ENCODE measurements at places on chromosomes 1 and 21.

DNA sequence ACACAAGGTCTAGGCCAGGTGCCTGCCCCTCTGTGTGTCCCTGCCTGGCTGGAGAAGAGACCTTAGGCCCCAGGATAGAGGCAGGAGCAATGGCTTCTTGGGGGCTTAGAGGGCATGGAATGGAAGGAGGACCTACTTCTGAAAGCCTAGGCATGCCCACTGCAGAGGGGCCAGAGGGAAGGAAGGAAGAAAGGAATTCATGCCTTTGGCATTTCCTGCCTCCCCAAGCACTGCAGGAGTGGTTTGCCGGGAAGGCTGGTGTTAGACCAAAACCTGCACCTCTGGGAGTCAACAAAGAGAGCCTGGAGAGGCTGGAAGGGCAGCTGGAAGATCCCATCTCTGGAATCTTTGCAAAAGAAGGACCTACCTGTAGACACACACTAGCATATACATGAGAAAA, 50.7 kb upstream of the KCNE2 start:
- DNase-seq: no peak

DNA sequence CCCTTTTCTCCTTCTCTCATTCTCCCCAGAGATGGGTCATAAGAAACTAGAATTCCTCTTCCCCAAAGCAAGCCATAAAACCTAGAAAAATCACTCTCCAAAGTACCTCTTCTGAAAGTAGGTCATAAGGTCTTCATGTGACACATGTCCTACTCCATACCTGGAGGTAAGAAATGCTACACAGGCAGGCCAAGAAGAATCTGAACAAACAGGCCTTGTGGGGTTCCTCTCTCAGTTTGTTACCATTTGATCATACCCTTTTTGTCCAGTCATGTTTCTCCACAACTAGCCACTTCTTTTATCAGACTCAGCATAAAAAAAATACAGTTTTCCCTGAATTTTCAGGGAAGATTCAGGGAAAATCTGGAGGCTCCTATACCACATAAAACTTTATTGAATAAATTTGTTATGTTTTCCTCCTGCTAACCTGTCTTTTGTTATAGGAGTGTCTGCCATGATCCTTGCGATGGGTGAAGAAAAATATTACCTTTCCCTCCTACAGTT, 134.4 kb upstream of the LMO4 start:
- DNase-seq: no peak

- DNase-seq: no peak
Observed at GRCh38 chr1:32960819-32961355, 3.7 kb downstream of the RNF19B start.

GRCh38 chr1:162689745-162690671, 57.7 kb downstream of the DDR2 start:
- no peak for DNase-seq

- no peak for DNase-seq
Observed at GRCh38 chr1:156376146-156376545, 7.1 kb downstream of the RHBG start.

DNA sequence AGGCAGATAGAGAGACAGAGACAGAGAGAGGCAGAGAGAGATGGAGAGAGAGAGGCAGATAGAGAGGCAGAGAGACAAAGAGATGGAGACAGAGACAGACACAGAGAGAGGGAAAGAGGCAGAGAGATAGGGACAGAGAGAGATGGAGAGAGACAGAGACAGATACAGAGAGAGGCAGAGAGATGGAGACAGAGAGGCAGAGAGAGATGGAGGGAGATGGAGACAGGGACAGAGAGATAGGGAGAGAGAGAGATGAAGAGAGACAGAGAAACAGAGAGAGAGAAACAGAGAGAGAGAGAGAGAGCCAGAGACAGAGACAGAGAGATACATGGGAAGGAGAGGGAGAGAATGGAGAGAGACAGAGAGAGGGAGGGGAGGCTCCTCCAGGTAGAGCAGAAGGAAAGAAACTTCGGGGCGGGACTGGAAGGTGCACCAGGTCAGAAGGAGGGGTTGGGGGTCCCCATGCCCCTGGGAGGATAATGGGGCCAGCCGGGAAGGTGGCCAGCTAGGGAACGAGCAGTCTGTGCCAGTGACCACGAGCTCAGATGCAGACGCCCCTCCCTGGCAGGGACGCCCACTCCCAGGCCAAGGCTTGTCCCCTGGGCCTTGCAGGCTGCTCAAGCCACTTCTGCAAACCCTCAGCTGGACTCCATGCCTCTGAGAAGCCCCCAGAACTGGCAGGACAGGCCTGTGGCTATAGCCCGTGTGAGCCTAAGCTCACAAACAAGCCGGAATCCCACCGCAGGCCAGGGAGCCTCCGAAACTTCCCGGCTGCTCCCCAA, 3.3 kb downstream of the FNDC10 start:
- no peak for DNase-seq

DNA sequence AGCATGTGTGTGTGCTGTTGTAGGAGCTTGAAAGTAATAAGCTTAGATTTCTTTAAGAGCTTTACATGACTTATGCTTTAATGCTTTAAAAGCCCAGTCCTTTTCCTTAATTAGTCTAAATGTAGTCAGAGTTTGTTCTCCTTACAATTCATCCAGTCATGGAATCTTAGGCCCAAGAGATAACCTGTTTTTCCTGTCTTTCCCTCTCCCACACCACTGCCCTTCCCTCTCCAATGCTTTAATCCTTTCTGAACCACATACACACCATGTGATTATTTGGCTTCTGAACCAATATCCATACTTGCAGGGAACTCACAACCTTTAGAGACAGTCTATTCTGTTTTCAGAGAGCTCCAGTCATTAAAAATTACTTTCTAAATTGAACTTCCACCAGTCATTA, 37.6 kb downstream of the ALG6 start:
- DNase-seq: no peak

- no peak for DNase-seq
Observed at GRCh38 chr1:18021242-18021641, 86.4 kb upstream of the IGSF21 start.

DNA sequence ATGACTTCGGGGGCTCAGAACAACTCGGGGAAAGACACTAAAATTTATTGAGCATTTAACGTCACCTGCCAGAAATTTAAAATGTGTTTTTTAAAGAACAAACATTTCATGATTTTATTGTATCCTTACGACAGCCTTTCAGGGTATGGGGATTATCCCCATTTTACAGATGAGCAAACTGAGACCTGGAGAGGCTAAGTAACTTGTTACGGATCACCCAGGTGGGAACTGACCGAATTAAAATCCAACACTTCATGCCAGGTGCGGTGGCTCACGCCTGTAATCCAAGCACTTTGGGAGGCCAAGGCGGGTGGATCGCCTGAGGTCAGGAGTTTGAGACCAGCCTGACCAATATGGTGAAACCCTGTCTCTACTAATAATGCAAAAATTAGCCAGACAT, 50.9 kb downstream of the DISC1 start:
- DNase-seq: no peak

GRCh38 chr1:220455559-220455958, 72.4 kb upstream of the MARK1 start:
- no peak for DNase-seq

- DNase-seq: no peak
Observed at GRCh38 chr1:170407138-170407537, 124.8 kb upstream of the GORAB start.

GRCh38 chr1:22959545-22960360, 12.9 kb downstream of the LACTBL1 start:
- no peak for DNase-seq

DNA sequence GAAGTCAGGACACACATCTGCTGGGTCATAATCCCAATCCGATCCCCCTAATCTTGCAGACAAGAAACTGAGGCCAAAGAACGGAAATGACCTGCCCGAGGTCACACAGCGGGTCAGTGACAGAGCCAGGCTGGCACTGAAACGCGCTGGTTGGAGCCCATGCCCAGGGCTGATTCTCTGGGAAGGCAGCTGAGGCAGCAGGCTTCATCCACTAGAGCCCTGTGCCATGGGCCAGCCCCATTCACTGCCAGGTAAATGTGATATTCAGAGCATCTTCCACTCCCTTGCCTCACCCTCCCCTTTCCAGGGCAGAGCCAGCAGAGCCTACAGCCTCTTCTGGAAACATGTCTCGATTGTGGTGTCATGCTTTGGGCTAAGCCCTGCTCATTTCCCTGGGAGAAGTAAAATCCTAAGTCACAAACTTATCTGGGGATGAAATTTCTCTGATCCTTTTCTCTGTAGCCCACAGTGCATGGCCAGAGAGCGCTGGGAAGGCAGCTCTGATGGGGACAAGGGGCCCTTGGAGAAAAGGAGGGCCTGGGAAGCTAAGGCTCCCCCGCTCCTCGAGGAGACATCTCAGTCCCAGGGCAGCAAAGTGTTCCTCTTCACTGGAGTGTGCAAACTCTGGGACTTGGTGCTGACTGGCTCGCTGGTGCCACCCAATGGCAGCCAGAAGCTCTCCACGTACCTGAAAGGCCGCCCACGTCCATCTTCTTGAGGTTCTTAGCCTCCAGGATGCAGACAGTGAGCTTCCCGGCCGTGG, 110.4 kb downstream of the SYT2 start:
- DNase-seq: peak; percentile 15

DNA sequence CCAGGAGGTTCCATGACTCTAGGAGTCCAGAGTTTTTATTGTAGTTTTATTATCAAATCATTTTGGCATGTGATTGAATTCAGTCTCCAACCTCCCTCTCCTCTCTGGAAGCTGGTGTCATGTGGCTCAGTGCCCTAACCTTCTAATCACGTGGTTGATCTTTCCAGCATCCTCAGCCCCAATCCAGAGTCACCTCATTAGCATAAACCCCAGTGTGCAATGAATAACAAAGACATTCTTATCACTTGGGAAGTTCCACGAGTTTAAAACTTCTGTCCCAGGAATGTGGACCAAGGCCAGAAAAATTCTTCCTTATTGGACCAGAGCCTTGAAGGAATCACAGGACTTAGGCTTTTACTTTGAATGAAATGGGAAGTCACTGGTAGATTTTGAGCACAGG, 52.2 kb downstream of the KIRREL1 start:
- no peak for DNase-seq

GRCh38 chr1:235460770-235461169, 43.5 kb downstream of the B3GALNT2 start:
- no peak for DNase-seq

DNA sequence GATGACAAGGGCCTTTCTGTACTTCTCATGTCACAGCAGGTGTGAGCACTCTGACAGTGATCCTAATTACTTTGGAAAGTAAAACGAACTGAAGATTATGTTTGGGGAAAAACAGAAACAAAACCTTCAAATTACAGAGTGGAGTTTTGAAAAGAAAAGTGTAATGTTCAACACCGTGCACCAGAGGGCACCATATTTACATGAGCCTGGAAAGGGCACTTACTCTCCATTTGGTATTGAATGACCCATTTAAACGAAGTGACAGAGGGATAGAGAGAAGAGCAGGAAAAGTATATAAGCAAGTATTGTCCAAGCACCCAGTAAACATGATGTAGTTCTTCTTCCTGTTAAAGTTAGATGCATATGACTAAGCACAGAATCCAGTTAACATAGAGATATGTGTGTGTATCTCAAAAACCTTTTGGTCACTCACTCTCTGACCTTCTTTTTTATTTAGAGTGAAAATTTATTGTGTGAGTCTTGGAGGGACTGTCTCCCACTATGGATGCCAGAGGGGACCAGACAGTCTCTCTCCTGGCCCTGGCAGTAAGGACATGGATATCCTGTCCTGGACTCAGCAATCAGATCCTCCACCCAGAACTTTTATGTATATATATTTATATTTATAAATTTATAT, 3.8 kb upstream of the RGSL1 start:
- peak; percentile 50 for DNase-seq

DNA sequence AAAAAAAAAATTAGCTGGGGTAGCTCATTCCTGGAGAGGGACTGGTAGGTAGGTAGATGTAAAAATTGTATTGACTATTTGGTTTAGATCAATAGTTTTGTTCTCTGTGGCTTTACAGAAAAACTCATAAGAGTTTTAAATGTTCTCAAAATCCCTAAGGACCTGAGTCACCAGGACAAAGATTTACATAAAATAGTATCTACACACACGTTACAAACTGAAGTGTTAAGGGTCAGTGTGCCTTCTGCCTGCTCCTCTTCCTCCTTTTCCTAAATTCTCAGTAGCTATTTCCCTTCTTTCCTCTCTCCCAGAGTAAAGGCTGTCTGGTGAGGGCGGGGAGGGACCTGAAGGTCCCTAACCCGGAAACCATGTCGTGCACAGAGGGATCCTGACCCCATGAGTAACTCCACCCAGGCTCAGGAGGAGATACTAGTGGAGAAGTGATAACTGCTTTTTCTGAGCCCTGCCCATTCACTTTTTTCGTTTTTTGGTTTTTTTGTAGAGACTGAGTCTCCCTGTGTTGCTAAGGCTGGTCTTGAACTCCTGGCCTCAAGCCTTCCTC, 8.1 kb downstream of the PLEKHM2 start:
- DNase-seq: no peak

- no peak for DNase-seq
Observed at GRCh38 chr1:198107091-198107501, 49.7 kb upstream of the NEK7 start.

- DNase-seq: no peak
Observed at GRCh38 chr1:231422798-231423309, 767 bp upstream of the EGLN1 start.

- no peak for DNase-seq
Observed at GRCh38 chr21:44377922-44378645, 24.7 kb downstream of the TRPM2 start.

DNA sequence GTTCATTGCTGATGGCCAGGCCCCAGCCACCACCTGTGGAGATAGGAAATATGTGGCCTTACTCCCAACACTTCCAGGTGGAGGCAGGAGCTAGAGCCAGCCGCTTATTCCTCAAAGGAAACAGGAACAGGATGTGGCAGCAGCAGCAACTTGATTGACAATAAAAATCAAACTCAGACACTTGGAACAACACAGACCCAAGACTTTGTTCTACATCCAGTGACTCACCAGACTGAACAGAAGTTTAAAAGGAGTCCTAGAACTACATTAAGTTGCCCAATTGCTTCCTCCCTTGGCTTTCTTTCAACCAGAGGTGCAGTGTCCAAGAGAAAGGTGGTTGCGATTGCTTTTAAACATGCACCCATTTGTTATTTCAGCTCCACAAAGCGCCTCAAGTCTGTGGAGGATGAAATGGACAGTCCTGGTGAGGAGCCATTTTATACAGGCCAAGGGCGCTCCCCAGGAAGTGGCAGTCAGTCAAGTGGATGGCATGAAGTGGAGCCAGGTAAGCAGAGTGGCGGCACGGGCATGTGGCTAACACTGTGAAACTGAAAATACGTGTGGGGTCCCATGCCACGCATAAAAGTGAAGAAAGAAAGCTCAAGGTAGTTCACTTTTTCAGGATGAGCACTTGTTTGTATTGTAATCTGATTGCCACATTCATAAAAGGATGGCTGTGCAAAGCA, 276.6 kb downstream of the NFIA start:
- DNase-seq: peak; percentile 26

- no peak for DNase-seq
Observed at GRCh38 chr1:7940745-7941436, at the start of gene TNFRSF9. TNFRSF9 (minus strand) TSS chr1:7940839; CDS start chr1:7939994, 845 bp downstream.
